Activated T-helper 17 cell treated with anti-CD3 and anti-CD28 coated beads, Interleukin-2, amount 50 U/mL, for 72 hours (primary cell): ENCODE measurements at places on chromosomes 4 and X. TPM values are rescaled to one million over a fixed set of nuclear protein-coding genes. Genes with fewer than 3 reads are reported as not detected.

MAGEC2 gene
- total RNA-seq, result not detected

GSX2 gene
- not detected for total RNA-seq

LANCL3 gene
- total RNA-seq, result 0.95 TPM

TXK gene
- 26.8 TPM for total RNA-seq

LGI2 gene
- total RNA-seq, result not detected

NLGN4X gene
- not detected for total RNA-seq

ABLIM2 gene
- total RNA-seq, result 0.82 TPM

UGT2B11 gene
- total RNA-seq, result not detected

CTAG2 gene
- total RNA-seq, result not detected

ZNF630 gene
- total RNA-seq, result 4.3 TPM

HTN1 gene
- total RNA-seq, result not detected

RIPPLY1 gene
- not detected for total RNA-seq

UGT8 gene
- 0.82 TPM for total RNA-seq

TMPRSS11B gene
- not detected for total RNA-seq

SHROOM4 gene
- not detected for total RNA-seq

ZFYVE28 gene
- total RNA-seq, result 42.7 TPM

STPG2 gene
- 0.21 TPM for total RNA-seq

VEGFD gene
- not detected for total RNA-seq

SLITRK4 gene
- not detected for total RNA-seq

TRPC3 gene
- 0.95 TPM for total RNA-seq

ADAM29 gene
- not detected for total RNA-seq

RHOXF1 gene
- total RNA-seq, result 0.37 TPM

SSX4 gene
- not detected for total RNA-seq
